ENCODE measurements at places on chromosomes 5 and 9.

DNA sequence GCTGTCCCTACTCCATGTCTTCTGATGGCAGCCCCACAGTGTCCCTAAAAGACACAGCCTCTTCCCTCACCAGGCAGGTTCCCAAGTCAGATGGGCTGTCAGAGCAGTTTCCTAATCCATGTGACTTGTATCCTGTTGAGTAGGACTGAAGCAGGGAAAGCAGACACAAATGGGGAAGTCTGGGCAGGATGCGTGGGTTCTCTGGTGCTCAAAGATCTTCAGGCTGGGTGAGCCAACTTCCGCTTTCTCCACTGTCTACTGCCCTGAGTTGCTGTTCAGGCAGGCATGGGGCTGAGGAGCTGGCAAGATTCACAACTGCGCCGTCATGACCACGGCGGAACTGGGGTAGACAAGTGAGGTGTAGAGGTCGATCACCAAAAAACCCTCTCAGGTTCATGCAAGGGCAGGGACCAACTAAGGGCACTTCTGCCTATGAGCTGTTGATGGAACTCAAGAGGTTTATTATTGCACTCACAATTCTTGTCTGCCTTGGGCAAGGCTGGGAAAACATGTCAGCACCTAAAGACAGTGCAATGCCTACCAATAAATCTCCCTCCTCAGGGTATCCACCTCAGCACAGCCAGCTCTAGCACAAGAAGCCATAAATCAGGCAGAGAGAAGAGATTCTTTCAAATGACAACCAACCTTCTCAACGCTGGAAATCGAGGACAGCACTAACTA lies 83.4 kb downstream of the RAPGEF1 start:
- peak; percentile 98 for ATAC-seq

DNA sequence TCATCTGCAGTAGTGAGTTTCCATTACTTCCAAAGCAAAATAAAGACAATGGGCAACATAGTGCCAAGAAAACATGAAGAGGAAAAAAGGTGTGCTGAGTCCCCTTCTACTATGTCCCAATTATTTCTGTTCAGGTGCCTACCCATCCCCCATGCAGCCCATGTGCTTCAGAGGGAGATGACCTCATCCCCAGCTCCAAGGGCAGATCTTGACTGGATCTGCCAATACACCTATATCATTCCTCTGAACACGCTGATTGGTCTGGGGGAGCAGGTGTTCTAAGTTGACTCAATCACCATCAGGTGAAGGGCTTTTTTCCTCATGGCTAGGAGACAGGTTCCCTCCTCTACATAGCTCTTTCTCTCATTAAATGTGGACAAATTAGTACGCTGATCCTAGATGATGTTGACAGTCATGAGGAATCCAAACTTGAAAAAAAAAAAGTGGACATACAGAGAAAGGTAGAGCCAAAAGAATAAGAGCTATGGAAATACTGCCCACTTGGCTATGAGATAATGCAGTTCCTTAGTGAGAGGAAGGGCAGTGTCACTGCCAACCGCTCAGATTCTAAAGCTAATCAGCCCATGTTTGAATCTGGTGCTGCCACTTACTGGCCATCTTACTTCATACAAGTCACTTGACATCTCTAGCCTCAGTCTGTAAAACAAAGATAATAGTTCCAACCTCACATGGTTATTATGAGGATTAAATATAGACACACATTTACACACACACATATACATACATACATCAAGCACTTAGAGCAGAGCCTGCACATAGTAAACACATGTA lies 23.1 kb downstream of the PRELID2 start:
- ATAC-seq: no peak

DNA sequence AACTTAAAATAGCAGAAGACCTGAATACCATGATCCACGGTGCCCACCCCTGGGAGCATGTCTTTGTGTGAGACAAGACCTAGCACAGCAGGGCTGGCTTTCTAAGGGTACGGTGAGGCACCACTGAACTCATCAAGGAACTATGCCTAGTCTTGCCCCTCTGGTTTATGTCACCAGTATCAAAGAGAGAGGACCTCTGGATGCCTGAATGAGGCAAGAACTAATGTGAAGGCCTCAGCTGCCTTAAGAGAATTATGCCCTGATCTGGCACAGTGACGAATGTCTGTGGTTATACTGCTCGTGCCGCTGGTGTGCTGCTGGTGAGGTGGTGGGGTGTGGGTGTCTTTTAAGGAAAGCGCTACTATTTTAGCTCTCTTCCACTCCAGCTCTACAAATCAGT lies 23.0 kb downstream of the NREP start:
- ATAC-seq: peak; percentile 26

DNA sequence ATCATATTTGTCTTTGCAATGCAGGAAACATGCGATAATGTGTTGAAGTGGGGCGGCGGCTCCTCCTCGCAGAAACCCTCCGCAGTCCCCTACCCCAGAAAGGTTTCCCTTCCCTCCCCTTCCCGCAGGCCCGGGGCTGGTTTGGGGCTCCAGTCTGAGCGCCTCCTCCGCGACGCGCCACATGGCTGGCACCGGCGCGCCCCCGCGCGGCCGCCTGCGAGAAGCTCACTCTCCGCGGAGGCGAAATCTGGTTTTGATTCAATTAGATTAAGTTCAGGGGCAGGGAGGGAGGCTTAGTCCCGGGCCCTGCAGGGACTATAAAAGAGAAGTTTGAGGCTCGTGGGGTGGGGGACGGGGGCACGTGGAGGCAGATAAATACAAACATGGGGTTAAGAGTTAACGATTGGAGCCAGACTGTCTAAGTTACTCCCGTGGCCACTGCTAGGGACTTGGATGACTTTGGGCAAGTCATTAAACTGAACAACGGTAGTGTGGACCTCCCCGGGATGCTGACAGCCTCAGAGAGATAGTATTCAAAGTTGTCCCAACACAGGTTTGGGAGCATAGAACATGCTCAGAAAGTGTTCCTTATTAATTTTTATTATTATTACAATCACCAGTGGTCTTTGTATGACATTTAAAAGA lies 69.4 kb downstream of the MSX2 start:
- ATAC-seq: no peak

- no peak for ATAC-seq
Observed at GRCh38 chr9:134547161-134548100, 94.2 kb upstream of the COL5A1 start.

DNA sequence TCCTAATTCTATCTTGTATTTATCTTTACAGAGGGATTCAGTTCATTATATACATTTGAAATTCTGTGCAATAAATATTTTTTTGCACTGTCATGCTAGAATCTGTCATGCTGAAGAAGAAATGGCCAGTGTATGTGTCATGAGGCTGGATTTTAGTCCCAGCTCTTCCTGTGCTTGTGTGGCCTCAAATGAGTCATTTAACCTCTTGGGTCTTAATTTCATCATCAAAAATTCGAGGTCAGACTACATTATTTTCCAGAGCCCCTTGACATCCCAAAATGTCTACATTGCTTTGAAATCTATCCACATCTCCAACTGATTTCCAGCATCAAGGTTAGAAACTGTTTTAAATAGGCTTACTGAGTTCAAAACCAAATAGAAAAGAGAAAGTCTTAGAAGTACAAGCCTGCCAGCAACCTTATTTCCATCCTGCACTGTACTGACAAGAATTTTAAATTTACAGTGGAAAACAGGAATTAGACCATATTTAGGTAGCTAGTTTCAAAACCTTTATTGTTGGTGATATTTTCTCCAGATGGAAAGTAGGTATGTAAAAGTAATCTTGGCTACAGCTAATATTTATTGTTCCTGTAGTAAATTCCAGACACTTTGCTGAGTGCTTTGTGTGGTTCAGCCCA lies 96.7 kb upstream of the MAMDC2 start:
- ATAC-seq: no peak

GRCh38 chr5:154375329-154376008 lies 70.3 kb upstream of the SAP30L start:
- ATAC-seq: no peak

GRCh38 chr9:127801955-127802575 lies 617 bp upstream of the FPGS start:
- ATAC-seq: no peak

GRCh38 chr5:148387325-148387724 lies 3.6 kb downstream of the FBXO38 start:
- no peak for ATAC-seq

DNA sequence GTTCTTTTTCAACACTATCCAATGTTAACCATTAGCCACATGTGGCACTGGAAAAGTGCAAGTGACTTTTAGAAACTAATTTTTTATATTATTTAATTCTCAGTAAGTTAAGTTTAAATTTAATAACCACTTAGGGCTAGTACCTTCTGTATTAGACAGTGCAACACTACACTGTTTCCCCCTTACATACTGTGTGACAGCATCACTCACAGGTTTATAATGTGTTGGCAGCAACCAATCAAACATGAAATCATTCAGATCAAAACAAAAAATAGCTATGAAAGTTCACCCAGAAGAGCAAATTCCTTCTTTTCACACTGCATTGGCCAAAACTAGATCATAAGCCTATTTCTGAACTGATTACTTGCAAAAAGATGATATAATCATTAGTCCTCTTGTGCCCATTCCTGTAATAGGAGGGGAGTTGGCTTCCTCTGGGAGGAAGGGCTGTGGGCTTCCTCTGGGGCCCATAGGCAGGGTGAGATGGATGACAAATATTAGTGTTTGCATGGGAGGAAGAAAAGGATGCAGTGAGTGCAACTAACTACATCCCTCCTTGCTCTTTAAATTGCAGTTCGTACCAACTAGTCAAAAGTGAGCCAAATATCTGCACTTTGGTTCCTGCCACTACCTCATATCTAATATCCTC lies 708.1 kb upstream of the RGMB start:
- no peak for ATAC-seq

- no peak for ATAC-seq
Observed at GRCh38 chr5:177610131-177610769, 10.3 kb downstream of the B4GALT7 start.

- no peak for ATAC-seq
Observed at GRCh38 chr9:76896035-76896434, 9.9 kb downstream of the PRUNE2 start.

- ATAC-seq: no peak
Observed at GRCh38 chr5:174572591-174572990, 151.8 kb upstream of the MSX2 start.

DNA sequence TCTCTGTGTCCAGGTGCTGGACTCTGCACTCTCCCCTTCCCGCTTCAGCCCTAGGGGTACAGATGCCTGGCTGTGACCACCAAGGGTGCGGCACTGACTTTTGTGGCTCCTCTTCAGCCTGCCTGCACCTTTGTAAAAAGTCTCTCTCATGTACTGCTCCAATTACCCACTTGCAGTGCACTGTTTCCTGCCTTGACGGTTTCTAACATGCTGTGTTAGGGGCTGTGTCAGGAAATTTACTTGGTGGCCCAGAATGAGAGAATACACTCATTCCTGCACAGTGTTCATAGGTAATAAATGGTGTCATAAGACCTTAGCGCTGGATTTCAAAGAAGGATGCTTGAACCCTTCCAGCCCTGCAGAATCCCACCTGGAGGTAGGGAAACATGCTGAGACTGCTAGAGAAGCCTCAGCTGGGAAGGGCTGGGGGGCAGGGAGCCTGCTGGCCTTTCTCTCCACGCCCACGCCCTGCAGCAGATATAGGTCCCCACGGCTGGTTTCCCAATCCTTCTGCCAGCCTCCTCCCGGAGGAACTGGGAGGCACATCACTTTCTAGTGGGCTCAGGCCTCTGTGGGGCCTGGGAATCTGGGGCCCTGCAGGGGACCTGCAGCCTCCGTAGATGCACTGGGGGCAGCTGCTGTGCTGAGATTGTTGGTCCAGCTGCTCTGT lies 17.6 kb upstream of the HRH2 start:
- no peak for ATAC-seq

DNA sequence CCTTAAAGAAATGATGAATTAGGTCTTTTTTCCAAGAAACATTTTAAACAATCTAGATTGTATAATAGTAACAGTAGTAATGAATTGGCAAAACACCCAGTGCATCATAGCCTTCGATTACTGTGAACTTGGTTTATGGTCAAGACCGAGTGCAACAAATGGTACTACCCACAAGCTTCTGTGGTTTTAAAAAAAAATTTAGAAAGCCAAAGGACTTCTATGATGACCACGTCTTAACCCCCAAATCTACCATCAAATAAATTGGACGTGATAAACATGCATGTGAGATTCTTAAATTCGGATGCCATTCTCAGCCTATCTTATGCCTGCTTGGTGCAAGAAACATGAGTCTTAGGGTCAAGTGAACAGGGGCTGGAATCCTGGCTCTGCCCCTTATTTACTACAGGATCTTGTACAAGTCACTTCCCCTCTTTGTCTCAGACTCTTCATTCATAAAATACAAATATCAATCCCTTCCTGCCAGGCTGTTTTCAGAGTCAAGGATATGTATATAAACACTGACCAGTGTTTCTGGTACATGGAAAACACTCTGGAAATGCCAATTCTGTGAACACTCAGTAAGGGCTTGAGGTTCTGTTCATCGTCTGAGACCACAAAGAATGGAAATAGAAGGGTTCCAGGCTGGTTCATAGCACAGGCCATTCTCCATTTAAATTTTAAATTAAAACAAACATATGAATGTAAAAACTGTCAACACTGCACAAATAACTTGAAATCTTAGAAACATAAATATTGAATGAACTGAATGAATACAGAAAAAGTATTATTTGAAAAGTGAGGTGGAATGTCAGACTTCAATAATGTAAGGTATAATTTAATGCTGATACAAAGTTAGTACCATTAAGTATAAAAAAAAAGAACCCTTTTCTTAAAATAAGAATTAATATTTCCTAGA lies 107.8 kb downstream of the NR6A1 start:
- ATAC-seq: no peak

DNA sequence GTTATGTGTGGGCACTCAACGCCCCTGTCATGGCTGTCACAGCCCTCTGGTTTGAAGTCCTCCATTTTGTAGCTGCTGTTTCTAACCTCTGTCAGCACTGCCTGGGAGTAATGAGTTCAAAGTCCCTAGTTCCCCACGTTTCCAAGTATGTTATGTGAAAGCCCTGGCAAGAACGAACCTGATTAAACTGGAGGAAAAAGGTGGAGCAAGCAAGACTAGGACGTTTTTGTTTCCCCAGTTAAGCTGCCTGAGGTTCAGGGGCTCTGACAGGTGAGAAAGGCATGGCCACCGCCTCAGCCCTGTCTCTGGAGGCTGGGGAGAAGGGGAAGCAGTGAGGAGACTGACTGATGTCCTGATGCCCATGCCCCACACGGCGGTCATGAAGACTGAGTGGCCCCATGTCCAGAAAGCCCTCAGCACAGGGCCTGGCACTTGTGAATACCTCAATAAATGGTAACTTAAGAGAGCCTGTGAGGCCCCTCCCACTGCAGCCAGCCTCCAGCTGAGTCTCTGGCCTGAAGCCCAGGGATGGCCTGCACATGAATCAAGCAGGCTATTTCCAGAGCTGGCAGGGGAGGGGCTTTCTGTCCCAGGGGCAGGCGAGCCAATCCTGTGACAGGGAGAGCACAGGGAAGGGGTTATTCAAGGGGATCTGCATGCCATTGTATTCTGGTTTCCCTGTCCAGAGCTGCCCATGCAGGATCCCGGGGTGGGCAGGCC lies 61.8 kb downstream of the PFDN1 start:
- no peak for ATAC-seq

GRCh38 chr9:75001719-75002421 lies 26.2 kb downstream of the CARNMT1 start:
- ATAC-seq: no peak

DNA sequence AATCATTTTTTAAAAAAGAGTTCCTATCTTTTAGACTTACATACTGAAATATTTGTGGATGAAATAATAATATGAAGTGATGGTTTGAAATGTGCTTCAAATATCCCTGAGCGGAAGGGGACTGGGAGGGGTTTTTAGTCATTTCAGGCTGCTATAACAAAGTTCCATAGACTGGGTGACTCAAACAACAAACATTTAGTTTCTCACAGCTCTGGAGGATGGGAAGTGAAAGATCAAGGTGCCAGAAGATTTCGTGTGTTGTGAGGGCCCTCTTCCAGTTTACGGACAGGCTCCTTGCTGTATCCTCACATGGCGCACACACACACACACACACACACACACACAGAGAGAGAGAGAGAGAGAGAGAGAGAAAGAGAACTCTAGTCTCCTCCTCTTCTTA lies 27.1 kb upstream of the TEX10 start:
- no peak for ATAC-seq
